WERI-Rb-1 (cell line): ENCODE measurements at places on chromosomes 7 and 10.

GRCh38 chr10:6195376-6195775 lies 7.4 kb upstream of the PFKFB3 start:
- DNase-seq = no peak

DNA sequence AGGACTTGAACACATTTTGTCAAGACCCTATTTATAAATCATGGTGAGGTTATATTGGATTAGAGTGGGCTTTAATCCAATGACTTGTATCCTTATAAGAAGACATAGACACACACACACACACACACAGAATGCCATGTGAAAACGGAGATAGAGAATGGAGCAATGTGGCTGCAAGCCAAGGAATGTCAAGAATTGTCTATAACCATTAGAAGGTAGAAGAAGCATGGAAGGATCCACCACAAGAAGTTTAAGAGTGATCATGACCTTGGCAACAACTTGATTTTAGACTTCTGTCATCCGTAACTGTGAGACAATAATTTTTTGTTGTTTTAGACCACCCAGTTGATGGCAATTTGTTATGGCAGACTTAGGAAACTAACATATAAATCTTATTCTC lies 514.2 kb downstream of the TFEC start:
- no peak for DNase-seq

DNA sequence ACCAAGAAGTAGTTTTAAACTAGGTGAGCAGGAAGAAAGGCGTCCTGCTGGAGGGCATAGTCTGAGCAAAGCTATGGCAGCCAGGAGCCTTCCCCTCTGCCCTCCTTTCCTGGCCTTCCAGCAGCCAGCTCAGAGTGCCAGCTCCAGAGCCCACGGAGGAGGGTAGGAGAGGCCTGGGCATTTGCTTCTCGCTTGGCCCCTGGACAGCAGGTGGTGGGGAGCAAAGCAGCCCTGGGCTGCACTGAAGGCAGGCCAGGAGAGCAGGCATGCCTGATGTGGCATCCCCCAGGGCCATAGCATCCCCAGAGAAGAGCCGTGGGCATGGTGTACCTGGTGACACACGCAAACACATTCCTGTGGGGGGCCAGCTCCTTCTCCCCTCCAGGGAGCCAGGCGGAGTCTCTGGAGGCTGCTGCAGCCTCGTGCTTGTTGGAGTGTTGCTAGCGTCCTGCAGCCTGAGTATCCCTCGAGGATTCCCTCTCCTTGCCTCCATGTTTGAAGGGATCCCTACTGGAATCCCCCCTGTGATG lies 43.9 kb downstream of the CDH23 start:
- no peak for DNase-seq

DNA sequence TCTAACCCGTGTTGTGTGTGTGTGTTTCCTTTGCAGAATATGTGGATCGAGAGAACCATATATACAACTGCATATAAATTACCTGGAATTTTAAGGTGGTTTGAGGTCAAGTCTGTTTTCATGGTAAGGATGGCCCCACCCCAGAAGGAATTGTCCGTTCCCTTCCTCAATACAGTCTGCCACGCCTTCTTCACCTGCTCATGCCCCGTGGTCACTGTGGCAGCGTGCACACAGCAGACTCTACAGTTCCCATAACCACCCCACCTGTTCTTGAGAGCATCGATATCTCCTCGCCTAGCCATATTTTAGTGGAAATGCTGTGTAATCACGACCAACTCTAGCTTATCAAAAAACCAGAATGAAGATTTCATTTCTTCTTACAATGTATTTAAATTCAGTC lies 134.0 kb upstream of the NPS start:
- no peak for DNase-seq

DNA sequence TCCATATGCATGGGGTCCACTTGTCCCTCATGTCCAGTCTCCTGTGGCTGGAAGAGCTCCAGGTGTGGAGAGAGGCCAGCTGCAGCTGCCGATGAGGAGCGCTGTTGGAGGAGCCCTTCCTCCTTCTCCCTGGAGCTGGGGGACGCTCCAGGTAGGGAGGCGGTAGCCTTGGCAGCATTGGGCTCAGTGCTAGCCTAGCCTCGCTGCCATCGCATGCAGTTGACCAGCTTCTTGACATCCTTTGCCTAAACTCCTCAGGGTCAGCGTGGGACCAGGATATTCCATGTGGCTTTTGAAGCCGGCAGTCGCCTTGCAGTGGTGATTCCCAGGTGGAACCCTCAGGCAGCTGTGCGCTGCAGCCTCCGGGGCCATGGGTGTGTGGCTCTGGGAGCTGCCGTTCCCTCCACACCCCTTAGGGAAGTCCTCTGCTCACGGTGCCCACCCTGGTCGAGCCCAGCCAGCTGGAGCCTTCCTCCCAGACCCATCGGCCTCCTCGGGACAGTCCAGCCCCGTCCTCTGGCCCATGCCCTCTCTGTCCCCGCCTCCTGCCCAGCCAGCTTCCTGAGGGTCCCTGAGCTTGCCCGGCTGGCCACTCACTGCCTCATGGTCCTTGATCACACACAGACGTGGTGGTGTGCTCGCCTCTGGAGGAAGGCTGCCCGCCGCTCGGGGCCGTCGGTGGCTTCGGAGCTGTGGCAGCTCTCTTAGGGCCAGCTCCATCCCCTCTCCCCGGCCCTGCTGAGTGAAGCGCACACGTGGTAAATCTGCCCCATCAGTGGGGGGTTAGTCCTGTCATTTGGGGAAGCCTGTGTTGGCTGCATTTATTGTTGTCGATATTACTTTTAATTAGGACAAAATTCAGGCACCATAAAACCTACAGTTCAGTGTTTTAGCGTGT lies 21.2 kb downstream of the INPP5A start:
- DNase-seq = no peak

GRCh38 chr7:4045975-4046374 lies 636.1 kb upstream of the FOXK1 start:
- no peak for DNase-seq

- no peak for DNase-seq
Measured at GRCh38 chr7:88347090-88347489, 40.4 kb upstream of the STEAP4 start.

DNA sequence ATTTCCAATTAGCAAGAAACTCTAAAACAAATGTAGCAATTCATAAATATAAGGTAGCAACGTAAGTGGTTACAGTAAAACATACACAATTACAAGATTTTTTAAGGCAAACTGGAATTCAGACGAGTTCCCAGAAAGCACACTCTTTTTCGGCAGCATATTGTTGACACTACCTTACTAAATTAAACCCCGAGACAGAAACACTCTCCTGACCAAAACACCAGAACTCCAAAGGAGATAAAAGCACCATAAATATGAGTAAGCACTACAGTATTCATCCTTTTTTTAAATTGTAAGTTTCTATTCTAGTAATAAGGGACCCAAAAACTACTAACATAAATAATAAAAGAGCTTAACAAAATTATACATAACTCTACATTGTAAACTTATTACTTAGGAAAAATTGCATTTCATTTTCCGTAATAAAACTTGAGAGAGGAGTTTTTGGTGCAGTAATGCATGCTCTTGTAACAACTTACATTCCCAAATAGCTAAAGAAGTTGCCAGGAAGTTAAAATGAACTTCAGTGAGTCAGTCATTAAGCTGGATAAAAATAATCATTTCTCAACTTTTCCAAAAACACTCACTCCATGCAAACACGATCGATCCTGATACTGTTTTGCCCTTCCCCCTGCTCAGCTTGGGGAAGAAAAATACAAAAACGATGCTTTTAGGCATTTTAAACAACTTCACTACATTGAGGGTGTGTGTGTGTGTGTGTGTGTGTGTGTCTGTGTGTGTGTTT lies 2.0 kb downstream of the PIP4K2A start:
- DNase-seq = no peak

DNA sequence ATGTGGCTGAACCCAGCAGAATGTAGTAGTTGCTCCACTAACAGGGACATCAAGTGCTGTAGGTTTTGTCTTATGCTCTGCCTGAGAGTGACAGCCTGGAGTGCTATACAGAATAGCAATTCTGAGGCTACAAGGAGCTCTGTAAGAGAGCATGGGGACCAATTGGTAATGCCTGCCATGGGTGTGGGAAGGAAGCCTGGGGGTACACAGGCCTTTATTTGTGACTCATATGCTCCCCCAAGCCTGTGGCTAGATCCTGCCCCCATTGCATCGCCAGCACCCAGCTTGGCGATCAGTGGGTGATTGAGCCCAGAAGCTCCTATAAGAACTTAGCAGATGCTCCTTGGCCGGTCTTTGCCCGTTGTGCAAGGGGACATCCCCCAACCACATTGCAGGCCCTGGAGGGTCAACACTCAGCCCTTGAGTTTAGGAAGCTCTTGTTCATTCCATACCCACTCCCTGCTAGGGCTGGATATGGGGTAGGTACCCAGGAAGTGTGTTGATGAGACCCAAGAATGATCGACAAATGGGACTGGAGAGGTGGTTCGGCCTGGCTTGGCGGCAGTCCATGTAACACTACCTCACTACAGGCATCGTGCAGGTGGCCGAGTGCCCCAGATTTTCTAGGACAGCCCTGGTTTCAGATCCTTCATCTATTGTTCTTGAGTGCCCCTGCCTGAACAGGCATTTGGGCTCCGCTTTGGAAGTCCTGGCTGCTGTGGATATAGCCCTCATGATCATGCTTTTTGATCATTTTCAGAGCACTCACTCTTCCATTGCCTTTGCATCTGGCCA lies 37.7 kb downstream of the ZMIZ1 start:
- no peak for DNase-seq

DNA sequence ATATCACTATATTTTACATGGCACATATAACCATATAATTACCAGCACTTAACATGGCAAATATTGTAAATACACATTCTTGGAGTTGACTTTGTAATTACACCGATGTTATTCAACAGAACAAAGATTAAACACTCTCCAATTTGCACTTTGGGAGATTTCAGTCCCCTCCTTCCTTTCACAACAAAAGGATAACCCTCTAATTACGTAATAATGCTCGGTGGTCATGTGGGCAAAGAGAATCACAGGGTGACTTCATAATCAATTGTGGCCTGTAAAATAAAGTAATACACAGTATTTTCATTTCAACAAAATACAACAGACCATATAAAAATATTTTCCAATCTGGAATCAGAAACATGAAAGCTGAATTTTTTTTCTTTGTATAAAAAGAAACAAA lies 73.2 kb downstream of the RHOBTB1 start:
- no peak for DNase-seq

GRCh38 chr10:80579181-80579763 lies 41.6 kb downstream of the SH2D4B start:
- DNase-seq = no peak
